ENCODE measurements at places on chromosomes 1 and 21. TPM values are rescaled to one million over a fixed set of nuclear protein-coding genes. Genes with fewer than 3 reads are reported as not detected.

Gene KRTAP13-2
- total RNA-seq: not detected

Gene EPB41
- total RNA-seq: 55.7 TPM

Gene CPTP
- total RNA-seq: 13.6 TPM

Gene LAMC2
- 2.8 TPM for total RNA-seq

Gene KRTAP21-2
- total RNA-seq: not detected

Gene RIMS3
- 7.5 TPM for total RNA-seq

Gene C1orf87
- not detected for total RNA-seq

Gene CRP
- not detected for total RNA-seq

Gene BRINP3
- total RNA-seq: not detected

Gene SUSD4
- total RNA-seq: 0.92 TPM

Gene RHEX
- total RNA-seq: not detected

Gene DISC1
- total RNA-seq: 9.4 TPM

Gene ST6GALNAC3
- 6.3 TPM for total RNA-seq

Gene CA6
- not detected for total RNA-seq

Gene CR1
- not detected for total RNA-seq

Gene AKIRIN1
- 137 TPM for total RNA-seq

Gene FCMR
- not detected for total RNA-seq

Gene HPDL
- total RNA-seq: 8.7 TPM

Gene IL23R
- total RNA-seq: not detected

Gene NLRP3
- total RNA-seq: not detected

Gene LRRC53
- not detected for total RNA-seq

Gene RHBDL2
- total RNA-seq: not detected

Gene NDUFS2
- total RNA-seq: 83.5 TPM

Gene CACNA1S
- 0.09 TPM for total RNA-seq

Gene VHLL
- not detected for total RNA-seq

Gene AIM2
- 2.6 TPM for total RNA-seq

Gene NBPF20
- total RNA-seq: 5.2 TPM

Gene IL19
- not detected for total RNA-seq

Gene TCHHL1
- not detected for total RNA-seq

Gene OXCT2
- total RNA-seq: 1.8 TPM

Gene OR10J1
- total RNA-seq: not detected

Gene YY1AP1
- 45.8 TPM for total RNA-seq

Gene LRRC38
- 0.51 TPM for total RNA-seq

Gene MYOC
- not detected for total RNA-seq

Gene GOLT1A
- total RNA-seq: 9.2 TPM

Gene ARHGEF10L
- 10.6 TPM for total RNA-seq

Gene ARTN
- total RNA-seq: 4.4 TPM

Gene MEX3A
- total RNA-seq: 88.0 TPM

Gene METTL13
- 31.4 TPM for total RNA-seq

Gene FAM110D
- 0.17 TPM for total RNA-seq

Gene NHLH2
- 2.1 TPM for total RNA-seq

Gene NFASC
- 45.9 TPM for total RNA-seq

Gene SLC30A7
- 26.2 TPM for total RNA-seq

Gene PM20D1
- total RNA-seq: not detected

Gene FOXD2
- total RNA-seq: 0.26 TPM

Gene GBP7
- not detected for total RNA-seq

Gene WNT9A
- 1.2 TPM for total RNA-seq

Gene OR2T11
- total RNA-seq: not detected

Gene E2F2
- total RNA-seq: 2.6 TPM

Gene RGL1
- total RNA-seq: 2.6 TPM

Measured in endodermal cell (in vitro differentiated cells).